ENCODE measurements at places on chromosomes 1 and 21. TPM values are rescaled to one million over a fixed set of nuclear protein-coding genes. Genes with fewer than 3 reads are reported as not detected.

Gene TMEM61
- total RNA-seq: not detected

DNA sequence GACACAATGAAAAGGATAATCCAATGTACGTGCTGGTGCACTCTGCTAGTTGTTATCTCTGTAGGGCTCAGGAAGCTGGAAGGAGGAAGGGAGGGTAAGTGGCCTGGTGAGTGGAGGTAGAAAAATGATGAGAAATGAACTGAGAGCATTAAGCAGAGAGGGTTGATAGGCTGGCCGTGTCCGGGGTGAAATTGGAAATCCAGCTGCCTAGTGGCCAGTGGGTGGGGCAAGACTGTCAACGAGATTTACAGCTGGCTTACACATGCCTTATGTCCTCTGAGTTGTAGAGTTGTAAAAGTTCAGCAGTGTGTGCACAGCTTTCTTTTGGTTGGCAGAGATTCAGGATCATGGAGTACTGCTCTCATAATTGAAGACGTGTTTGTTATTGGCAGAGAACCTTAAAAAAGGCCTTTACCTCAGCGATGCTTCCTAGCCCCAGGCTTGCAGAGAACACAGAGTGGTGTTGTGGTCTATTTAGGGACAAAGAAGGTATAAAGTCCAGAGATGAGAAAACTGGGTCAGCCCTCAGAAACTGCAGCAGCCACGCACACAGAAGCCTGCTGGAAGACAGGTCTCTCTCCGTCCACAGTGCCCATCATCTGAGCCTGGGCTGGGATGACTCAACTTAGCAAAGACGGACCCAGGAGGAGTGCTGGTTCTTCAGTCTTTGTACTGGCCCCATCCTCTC, 132.4 kb downstream of the EDEM3 start:
- peak; percentile 81 for DNase-seq

- no peak for DNase-seq
Measured at GRCh38 chr21:32089766-32090165, 189.1 kb downstream of the MIS18A start.

- no peak for DNase-seq
Measured at GRCh38 chr1:151843398-151843797, 3.8 kb upstream of the C2CD4D start.
